ENCODE measurements at places on chromosomes 3 and 15.

- H3K27ac ChIP-seq, result no peak overlapping the region
- no peak overlapping the region for H3K4me3 ChIP-seq
- H3K27me3 ChIP-seq, result no peaks in the 10 kb centered on the region
- no peaks in the 10 kb centered on the region for H3K4me1 ChIP-seq
- no peaks in the 10 kb centered on the region for H3K36me3 ChIP-seq
These were observed 66.2 kb downstream of the CORO2B start for GRCh38 chr15:68644996-68645395.

DNA sequence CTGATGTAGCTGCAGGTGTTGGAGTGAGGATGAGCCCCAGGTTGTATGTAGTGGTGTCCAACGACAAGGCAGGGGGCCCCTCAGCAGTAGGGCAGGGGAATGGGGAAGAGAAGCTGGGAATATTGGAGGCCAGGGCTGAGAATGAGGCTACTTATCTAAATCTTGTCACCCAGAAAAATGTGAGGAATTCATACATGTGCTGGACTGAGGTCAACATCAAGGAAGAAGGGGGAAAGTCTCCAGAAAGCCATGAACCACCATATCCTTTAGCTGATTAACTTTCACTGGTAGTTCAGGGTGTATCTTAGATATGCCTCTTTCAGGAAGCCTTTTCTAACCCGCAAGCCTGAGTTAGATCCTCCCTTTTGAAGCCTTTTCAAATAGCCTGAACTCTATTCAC, 22.6 kb upstream of the FSTL1 start:
- no peak overlapping the region for H3K27ac ChIP-seq
- H3K4me1 ChIP-seq, result no peaks in the 10 kb centered on the region
- peaks cover 3% of the 10 kb centered on the region for H3K27me3 ChIP-seq

GRCh38 chr15:85330901-85331588, 49.4 kb upstream of the AKAP13 start:
- peak overlapping the region; percentile 88 for H3K4me3 ChIP-seq
- H3K27ac ChIP-seq, result peak overlapping the region; percentile 92
- H3K36me3 ChIP-seq, result peaks cover 10% of the 10 kb centered on the region
- no peaks in the 10 kb centered on the region for H3K27me3 ChIP-seq
- peaks cover 51% of the 10 kb centered on the region for H3K4me1 ChIP-seq
- DNase-seq, result peak; percentile 72

- H3K4me3 ChIP-seq, result no peak overlapping the region
- no peak for DNase-seq
These were observed 263.9 kb downstream of the DIPK2A start for GRCh38 chr3:144235489-144235888.

GRCh38 chr3:61981060-61981459, 392.3 kb downstream of the FEZF2 start:
- DNase-seq, result no peak
- H3K27ac ChIP-seq, result no peak overlapping the region
- H3K4me1 ChIP-seq, result no peaks in the 10 kb centered on the region
- no peak overlapping the region for H3K4me3 ChIP-seq

GRCh38 chr15:71215126-71215894, 100.0 kb downstream of the THSD4 start:
- no peaks in the 10 kb centered on the region for H3K4me1 ChIP-seq
- no peak for DNase-seq
- H3K27ac ChIP-seq, result no peak overlapping the region
- H3K4me3 ChIP-seq, result no peak overlapping the region
- no peaks in the 10 kb centered on the region for H3K36me3 ChIP-seq

- H3K36me3 ChIP-seq, result peaks cover 1% of the 10 kb centered on the region
- peak overlapping the region; percentile 92 for H3K27ac ChIP-seq
- DNase-seq, result no peak
- H3K27me3 ChIP-seq, result no peaks in the 10 kb centered on the region
These were observed 831 bp upstream of the KAT2B start for GRCh38 chr3:20039466-20039764.

- H3K27ac ChIP-seq, result no peak overlapping the region
- H3K36me3 ChIP-seq, result no peaks in the 10 kb centered on the region
- DNase-seq, result no peak
- no peaks in the 10 kb centered on the region for H3K27me3 ChIP-seq
- no peak overlapping the region for H3K4me3 ChIP-seq
These were observed 38.2 kb downstream of the MRPS11 start for GRCh38 chr15:88505721-88506120.

DNA sequence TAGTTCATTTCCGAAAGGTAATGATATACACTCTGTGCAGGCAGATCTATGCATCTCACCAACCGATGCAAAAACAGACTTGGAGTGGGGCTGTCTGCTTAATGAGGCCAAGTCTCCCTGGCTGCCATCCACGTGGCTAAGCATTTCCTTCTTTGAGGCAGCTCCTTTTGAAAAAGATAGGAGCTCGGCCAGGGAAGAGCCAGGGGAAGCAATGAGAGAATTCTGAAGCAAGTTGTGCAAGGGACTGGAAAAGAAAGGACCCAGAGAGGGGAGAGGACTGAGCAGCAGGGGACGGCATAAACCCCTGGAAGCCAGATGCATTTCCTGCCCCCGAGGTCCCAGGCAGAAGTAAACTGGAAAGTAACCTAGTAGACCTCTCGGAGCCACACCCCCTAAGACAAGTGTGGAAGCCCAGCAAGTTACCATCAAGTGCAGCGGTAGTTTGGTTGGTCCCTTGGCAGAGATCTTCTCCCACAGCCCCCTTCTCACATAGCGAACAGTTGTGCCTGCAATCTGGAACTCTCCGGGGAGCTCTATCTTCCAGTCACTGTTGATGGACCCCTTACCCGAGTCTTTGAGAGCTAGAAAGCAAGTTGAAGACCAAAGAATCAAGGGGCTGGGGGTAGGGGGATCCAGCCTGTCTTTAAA, 288.2 kb downstream of the ADAMTS17 start:
- no peaks in the 10 kb centered on the region for H3K27me3 ChIP-seq
- DNase-seq, result no peak
- no peaks in the 10 kb centered on the region for H3K36me3 ChIP-seq
- H3K4me1 ChIP-seq, result peaks cover 5% of the 10 kb centered on the region
- H3K27ac ChIP-seq, result no peak overlapping the region
- no peak overlapping the region for H3K4me3 ChIP-seq

- no peaks in the 10 kb centered on the region for H3K4me1 ChIP-seq
- H3K4me3 ChIP-seq, result no peak overlapping the region
- H3K27ac ChIP-seq, result no peak overlapping the region
- no peaks in the 10 kb centered on the region for H3K36me3 ChIP-seq
- no peaks in the 10 kb centered on the region for H3K27me3 ChIP-seq
These were observed 84.8 kb downstream of the DCLK3 start for GRCh38 chr3:36679384-36680200.

- DNase-seq, result no peak
- no peak overlapping the region for H3K4me3 ChIP-seq
- no peaks in the 10 kb centered on the region for H3K36me3 ChIP-seq
- peaks cover 66% of the 10 kb centered on the region for H3K27me3 ChIP-seq
- H3K4me1 ChIP-seq, result peaks cover 5% of the 10 kb centered on the region
These were observed 2.5 kb downstream of the RORA start for GRCh38 chr15:61226361-61227256.

- H3K27ac ChIP-seq, result no peak overlapping the region
- H3K4me3 ChIP-seq, result peak overlapping the region; percentile 67
- H3K27me3 ChIP-seq, result peaks cover 58% of the 10 kb centered on the region
- no peak for DNase-seq
- no peaks in the 10 kb centered on the region for H3K36me3 ChIP-seq
These were observed 17.8 kb downstream of the SPATA12 start for GRCh38 chr3:57078344-57078634.

GRCh38 chr15:57752436-57752835, 45.9 kb downstream of the POLR2M start:
- no peak for DNase-seq
- no peak overlapping the region for H3K4me3 ChIP-seq
- peaks cover under 1% of the 10 kb centered on the region for H3K4me1 ChIP-seq
- no peaks in the 10 kb centered on the region for H3K36me3 ChIP-seq

DNA sequence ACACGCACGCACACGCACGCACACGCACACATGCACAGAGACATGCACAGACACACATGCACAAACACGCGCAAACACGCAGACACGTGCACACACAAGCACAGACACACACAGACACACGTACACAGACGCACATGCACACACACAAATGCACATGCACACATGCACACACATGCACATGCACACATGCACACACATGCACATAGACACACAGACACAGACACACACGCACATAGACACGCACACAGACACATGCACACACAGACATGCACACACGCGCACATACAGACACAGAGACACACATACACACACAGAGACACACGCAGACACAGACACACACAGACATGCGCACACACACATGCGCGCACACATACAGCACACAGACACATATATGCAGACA, 26.4 kb upstream of the PIGZ start:
- H3K27me3 ChIP-seq, result no peaks in the 10 kb centered on the region
- no peak for DNase-seq
- H3K36me3 ChIP-seq, result no peaks in the 10 kb centered on the region
- H3K4me3 ChIP-seq, result no peak overlapping the region

DNA sequence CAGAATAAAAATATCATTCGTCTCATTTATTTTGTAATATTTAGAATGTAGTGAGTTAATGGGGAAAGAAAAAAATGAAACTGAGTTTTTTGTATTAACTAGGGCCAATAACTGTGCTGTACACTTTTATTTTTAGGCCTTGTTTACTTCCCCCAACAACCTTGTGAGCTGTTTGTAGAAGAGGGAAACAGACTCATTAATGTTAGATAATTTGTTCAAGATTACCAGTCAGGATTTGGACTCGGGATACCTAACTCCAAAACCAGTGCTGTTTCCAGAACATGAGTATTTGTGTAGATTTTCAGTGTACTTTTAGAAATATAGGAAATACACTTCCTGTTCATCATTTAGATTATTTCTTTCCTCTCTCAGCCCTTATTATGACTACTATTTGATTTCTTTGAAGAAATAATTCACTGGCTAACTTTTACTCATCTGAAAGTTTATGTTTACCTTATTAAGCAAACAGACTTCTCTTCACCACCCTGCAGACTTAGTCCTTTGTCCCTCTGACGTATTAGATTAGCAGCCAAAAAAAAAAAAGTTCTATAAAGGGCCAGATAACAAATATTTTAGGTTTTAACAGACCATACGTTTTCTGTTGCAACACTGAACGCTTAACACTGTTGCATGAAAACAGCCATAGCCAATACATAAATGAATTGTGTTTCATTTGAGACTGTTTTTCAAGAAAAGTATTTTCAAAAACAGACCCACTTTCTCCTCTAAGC, 192.5 kb upstream of the CGNL1 start:
- H3K4me3 ChIP-seq, result no peak overlapping the region
- no peak for DNase-seq
- H3K36me3 ChIP-seq, result peaks cover 21% of the 10 kb centered on the region
- no peak overlapping the region for H3K27ac ChIP-seq
- H3K4me1 ChIP-seq, result no peaks in the 10 kb centered on the region

DNA sequence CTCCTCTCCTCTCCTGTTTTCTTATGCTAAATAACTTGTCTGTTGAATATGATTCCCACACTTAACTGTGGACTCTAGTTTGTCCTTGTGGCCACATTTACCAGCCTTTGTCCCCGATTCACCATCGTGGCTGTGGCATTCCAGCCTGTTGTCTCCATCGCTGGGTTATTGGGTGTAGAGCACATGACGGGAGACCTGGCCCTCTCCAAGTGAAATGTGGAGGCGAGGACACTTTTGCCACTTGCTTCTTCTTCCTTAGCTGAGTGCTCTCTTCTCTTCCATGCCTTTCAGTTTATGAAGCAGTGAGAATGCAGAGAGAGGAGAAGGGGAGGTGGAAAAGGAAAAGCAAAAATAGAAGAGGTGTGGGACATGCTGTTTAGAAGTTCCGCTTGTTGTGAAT, 61.5 kb upstream of the SAMMSON start:
- no peaks in the 10 kb centered on the region for H3K4me1 ChIP-seq
- H3K36me3 ChIP-seq, result no peaks in the 10 kb centered on the region
- no peaks in the 10 kb centered on the region for H3K27me3 ChIP-seq
- DNase-seq, result no peak
- H3K27ac ChIP-seq, result no peak overlapping the region
- H3K4me3 ChIP-seq, result no peak overlapping the region

GRCh38 chr3:87621667-87622066, 345.3 kb upstream of the POU1F1 start:
- H3K36me3 ChIP-seq, result no peaks in the 10 kb centered on the region
- no peak overlapping the region for H3K4me3 ChIP-seq
- DNase-seq, result no peak
- H3K27ac ChIP-seq, result no peak overlapping the region
- no peaks in the 10 kb centered on the region for H3K27me3 ChIP-seq

DNA sequence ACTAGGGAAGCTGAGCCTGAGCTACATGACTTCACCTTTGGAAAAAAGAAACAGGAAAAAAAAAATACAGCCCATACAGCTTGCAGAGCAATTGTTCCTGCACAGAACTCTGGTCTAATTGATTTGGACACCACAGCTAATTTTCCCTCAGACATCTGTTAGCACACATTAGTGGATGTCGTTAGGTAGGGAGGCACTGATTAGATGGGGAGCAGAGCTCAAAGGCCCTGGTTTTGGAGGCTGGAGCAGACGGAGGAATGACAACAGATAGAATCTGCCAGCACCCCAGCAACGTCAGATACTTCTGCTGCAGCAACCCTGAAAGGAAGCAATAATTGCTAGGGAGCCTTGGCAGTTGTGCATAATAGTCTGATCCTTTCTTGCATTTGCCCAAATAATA, 398.9 kb downstream of the LSAMP start:
- H3K4me3 ChIP-seq, result no peak overlapping the region
- no peaks in the 10 kb centered on the region for H3K36me3 ChIP-seq
- no peaks in the 10 kb centered on the region for H3K4me1 ChIP-seq
- H3K27me3 ChIP-seq, result no peaks in the 10 kb centered on the region
- DNase-seq, result no peak

DNA sequence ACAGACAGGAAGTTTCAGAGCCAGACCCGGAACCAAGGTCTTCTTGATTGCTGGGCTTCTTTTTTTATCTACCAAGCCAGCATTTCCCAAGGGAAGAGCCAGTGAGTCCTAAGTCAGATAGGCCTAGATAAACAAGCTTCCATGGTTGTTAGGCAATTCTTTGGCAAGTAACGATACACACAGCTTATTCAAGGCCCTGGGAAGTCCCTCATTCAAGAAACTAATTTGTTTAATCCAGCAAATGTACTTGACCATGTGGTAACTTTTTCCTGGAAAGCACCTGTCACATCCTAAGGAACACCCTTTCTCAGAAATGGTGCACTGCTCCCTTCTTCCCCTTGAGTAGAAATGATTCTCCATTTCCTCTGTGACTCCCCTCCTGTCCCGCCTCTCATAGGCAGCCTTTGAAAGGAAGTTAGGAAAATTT, 209.9 kb downstream of the ITPR1 start:
- peaks cover 48% of the 10 kb centered on the region for H3K4me1 ChIP-seq
- H3K36me3 ChIP-seq, result peaks cover 79% of the 10 kb centered on the region
- DNase-seq, result no peak
- H3K27me3 ChIP-seq, result no peaks in the 10 kb centered on the region
- peak overlapping the region; percentile 78 for H3K27ac ChIP-seq
- no peak overlapping the region for H3K4me3 ChIP-seq

GRCh38 chr3:56761023-56761422, 40.7 kb downstream of the ARHGEF3 start:
- no peaks in the 10 kb centered on the region for H3K27me3 ChIP-seq
- peaks cover 79% of the 10 kb centered on the region for H3K4me1 ChIP-seq
- no peak overlapping the region for H3K4me3 ChIP-seq
- peaks cover 54% of the 10 kb centered on the region for H3K36me3 ChIP-seq
- no peak for DNase-seq

All from activated T-helper 1 cell treated with anti-CD3 and anti-CD28 coated beads, Interleukin-12 subunit alpha, Interleukin-12 subunit beta, Interleukin-2, Interleukin-4 antibody, amounts not matched to agents 30 ng/mL and 10 ng/mL and 1 ng/mL, durations not matched to agents 14 hours and 24 hours and 36 hours (primary cell).